Neural crest cell (in vitro differentiated cells): ENCODE measurements at places on chromosomes 2 and 18. TPM values are rescaled to one million over a fixed set of nuclear protein-coding genes. Genes with fewer than 3 reads are reported as not detected.

The SLC5A7 gene
- total RNA-seq = 2.7 and 3.0 TPM in 2 replicates

The CCDC141 gene
- not detected in 2 replicates for total RNA-seq

The REEP1 gene
- 12.0 and 12.3 TPM in 2 replicates for total RNA-seq

The ACTR1B gene
- total RNA-seq = 62.6 and 63.4 TPM in 2 replicates

The ALPG gene
- total RNA-seq = not detected in 2 replicates

The TET3 gene
- total RNA-seq = 30.2 and 30.3 TPM in 2 replicates

The SAG gene
- total RNA-seq = not detected in 2 replicates

The IL36RN gene
- not detected in 2 replicates for total RNA-seq

The CMPK2 gene
- total RNA-seq = 2.2 and 3.3 TPM in 2 replicates

- peaks cover 18% of the 10 kb centered on the region for H3K4me1 ChIP-seq
- H3K27me3 ChIP-seq = no peaks in the 10 kb centered on the region
- no peak for DNase-seq
- H3K4me3 ChIP-seq = no peak overlapping the region
- no peaks in the 10 kb centered on the region for H3K36me3 ChIP-seq
Measured at GRCh38 chr2:7691961-7692656, 774.9 kb downstream of the RNF144A start.

GRCh38 chr2:207223051-207223450 is 57.3 kb upstream of the KLF7 start:
- H3K36me3 ChIP-seq = no peaks in the 10 kb centered on the region
- H3K27me3 ChIP-seq = no peaks in the 10 kb centered on the region
- H3K4me3 ChIP-seq = no peak overlapping the region
- no peak overlapping the region for H3K27ac ChIP-seq
- no peak for DNase-seq
- peaks cover 36% of the 10 kb centered on the region for H3K4me1 ChIP-seq

DNA sequence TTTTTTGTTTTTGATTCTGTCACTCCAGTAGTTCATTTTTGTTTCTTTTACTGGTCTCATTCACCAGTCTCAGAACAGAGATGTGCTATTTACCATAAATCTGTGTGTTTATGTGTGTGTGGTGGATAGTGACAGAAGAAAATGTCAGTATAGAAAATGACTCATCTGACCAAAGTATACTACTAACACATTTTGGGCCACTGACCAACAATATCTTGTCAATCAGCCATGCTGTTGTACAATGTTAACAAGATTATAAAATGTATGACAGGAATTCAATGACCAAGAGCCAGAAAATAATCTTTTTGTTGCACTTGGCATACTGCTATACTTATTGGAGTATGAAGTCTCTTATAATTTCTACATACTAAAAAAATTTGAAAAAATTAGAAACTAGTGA is 1081.4 kb upstream of the NRXN1 start:
- no peak overlapping the region for H3K27ac ChIP-seq
- no peak for DNase-seq

GRCh38 chr2:240831594-240832204 is 11.7 kb upstream of the KIF1A start:
- no peak for DNase-seq
- H3K36me3 ChIP-seq = no peaks in the 10 kb centered on the region
- peak overlapping the region; percentile 54 for H3K4me3 ChIP-seq
- H3K4me1 ChIP-seq = no peaks in the 10 kb centered on the region

GRCh38 chr2:95052804-95053479 is 27.4 kb downstream of the MAL start:
- no peak for DNase-seq
- no peak overlapping the region for H3K4me3 ChIP-seq
- peaks cover 36% of the 10 kb centered on the region for H3K4me1 ChIP-seq
- H3K27me3 ChIP-seq = peaks cover 18% of the 10 kb centered on the region
- no peak overlapping the region for H3K27ac ChIP-seq
- no peaks in the 10 kb centered on the region for H3K36me3 ChIP-seq

- H3K27ac ChIP-seq = no peak overlapping the region
- no peak overlapping the region for H3K4me3 ChIP-seq
- H3K36me3 ChIP-seq = peaks cover 8% of the 10 kb centered on the region
- no peak for DNase-seq
Measured at GRCh38 chr2:241092677-241093076, 9.4 kb downstream of the MTERF4 start.

GRCh38 chr2:162646794-162647193 is 191.8 kb downstream of the KCNH7 start:
- no peak for DNase-seq
- H3K27ac ChIP-seq = no peak overlapping the region
- no peaks in the 10 kb centered on the region for H3K27me3 ChIP-seq
- no peak overlapping the region for H3K4me3 ChIP-seq

GRCh38 chr2:217125014-217125413 is 265.1 kb upstream of the TNP1 start:
- no peak for DNase-seq
- H3K36me3 ChIP-seq = peaks cover 5% of the 10 kb centered on the region
- H3K4me3 ChIP-seq = no peak overlapping the region
- H3K27ac ChIP-seq = no peak overlapping the region
- no peaks in the 10 kb centered on the region for H3K4me1 ChIP-seq
- no peaks in the 10 kb centered on the region for H3K27me3 ChIP-seq

GRCh38 chr18:47209171-47209570 is 33.0 kb upstream of the IER3IP1 start:
- no peak for DNase-seq
- no peaks in the 10 kb centered on the region for H3K36me3 ChIP-seq
- no peak overlapping the region for H3K27ac ChIP-seq
- H3K4me3 ChIP-seq = no peak overlapping the region
